ENCODE measurements at places on chromosomes 6 and 20. TPM values are rescaled to one million over a fixed set of nuclear protein-coding genes. Genes with fewer than 3 reads are reported as not detected.

GRCh38 chr6:12916006-12916405 lies 199.4 kb downstream of the PHACTR1 start:
- no peak for DNase-seq

DNA sequence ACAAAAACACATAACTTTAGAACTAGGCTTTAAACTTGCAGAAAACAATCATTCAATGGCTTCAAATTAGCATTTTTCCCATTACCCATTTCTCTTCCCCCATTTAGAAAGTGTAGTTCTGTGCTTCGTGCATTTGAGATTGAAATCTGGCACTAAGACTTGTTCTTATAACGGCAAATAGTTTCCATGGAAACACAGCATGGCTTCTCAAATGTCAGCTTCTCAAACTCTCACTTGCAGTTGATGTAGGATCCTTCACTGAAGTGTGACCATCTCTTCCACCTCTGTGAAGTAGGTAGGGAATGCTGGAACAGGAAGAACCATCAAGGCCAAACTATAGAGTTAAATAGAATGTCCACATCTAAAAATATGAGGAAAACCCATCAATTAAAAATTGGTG lies 52.2 kb downstream of the MANEA start:
- DNase-seq = no peak

DNA sequence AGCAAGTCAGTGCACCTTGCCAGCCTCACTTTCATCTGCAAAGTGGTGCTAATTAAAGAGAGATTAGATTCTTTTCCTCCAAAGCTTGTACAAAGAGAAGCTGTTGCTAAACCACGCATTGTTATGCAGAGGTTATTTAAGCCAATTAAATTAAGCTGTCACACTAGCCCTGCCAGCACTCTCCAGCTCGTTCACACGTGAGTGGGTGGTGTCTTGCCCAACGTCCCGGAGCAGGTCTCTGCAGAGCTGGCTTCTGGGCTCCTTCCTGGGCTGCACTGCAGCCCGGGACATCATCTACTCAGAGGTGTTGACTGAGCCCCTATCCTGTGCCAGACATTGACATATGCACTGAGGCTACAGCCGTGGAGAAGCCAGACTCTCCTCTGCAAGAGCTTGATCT lies 401.6 kb upstream of the SULF2 start:
- DNase-seq = no peak

GRCh38 chr20:46206992-46207549 lies 89.0 kb downstream of the CD40 start:
- peak; percentile 72 for DNase-seq

GRCh38 chr20:49091762-49092161 lies 45.6 kb downstream of the CSE1L start:
- no peak for DNase-seq

- DNase-seq = no peak
These were observed 8.3 kb downstream of the FGD2 start for GRCh38 chr6:37013516-37014491.

The GJA1 gene
- 82.9 TPM for total RNA-seq
